Activated CD4-positive, alpha-beta T cell treated with anti-CD3 and anti-CD28 coated beads for 1 hour (primary cell): ENCODE measurements at places on chromosomes 16 and 17.

GRCh38 chr17:36184023-36184765 lies 7.8 kb upstream of the TBC1D3B start:
- no peak for DNase-seq

DNA sequence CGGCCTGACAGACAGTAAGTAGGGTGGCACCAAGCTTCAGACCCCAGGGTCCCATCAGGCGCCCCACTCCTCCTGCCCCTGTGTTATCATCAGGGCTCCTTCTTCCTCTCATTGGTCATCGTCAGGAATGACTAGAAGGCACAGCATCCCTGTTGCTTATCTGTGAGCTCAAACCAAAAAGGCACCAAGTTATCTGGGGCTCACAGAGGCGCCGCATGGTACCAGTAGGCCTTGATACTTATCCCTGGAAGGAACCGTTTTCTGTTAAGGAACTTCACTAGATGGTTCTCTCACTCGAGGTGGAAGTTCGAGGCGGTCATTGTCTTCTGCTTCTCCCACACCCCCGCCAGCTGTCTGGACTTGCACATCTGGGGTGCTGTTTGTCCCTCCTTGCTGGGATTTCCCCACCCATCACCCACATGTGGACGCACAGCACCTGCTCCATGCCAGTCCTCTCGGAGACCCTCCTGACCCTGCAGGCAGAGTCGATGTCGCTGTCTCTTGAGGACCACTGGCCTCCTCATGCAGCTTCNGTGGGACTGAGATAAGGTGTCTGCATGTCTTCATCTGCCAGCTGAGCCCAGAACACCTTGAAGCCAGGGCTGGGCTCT lies 52.1 kb downstream of the METRNL start:
- no peak for DNase-seq

DNA sequence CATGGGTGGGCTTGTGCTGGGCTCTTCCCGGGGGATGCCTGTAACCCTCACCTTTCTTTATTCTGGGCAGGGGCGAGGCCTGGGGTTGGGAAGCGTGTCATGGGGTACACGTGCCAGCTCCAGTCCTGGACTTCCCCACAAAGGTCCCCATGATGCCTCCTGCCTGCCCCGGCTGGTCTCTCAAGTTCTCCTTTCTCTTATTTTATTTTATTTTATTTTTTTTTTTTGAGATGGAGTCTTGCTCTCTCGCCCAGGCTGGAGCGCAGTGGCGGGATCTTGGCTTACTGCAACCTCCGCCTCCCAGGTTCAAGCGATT lies 8.6 kb downstream of the ATP2A3 start:
- DNase-seq: no peak

GRCh38 chr16:54696522-54696921 lies 234.1 kb upstream of the IRX5 start:
- DNase-seq: no peak

- peak; percentile 96 for DNase-seq
Measured at GRCh38 chr17:59154721-59155438, at the start of gene SKA2. TSS of gene SKA2 (minus strand) at chr17:59155186. CDS start at chr17:59155163, 23 bp downstream.

GRCh38 chr16:70529051-70529777 lies 5.6 kb downstream of the SF3B3 start:
- DNase-seq: no peak

DNA sequence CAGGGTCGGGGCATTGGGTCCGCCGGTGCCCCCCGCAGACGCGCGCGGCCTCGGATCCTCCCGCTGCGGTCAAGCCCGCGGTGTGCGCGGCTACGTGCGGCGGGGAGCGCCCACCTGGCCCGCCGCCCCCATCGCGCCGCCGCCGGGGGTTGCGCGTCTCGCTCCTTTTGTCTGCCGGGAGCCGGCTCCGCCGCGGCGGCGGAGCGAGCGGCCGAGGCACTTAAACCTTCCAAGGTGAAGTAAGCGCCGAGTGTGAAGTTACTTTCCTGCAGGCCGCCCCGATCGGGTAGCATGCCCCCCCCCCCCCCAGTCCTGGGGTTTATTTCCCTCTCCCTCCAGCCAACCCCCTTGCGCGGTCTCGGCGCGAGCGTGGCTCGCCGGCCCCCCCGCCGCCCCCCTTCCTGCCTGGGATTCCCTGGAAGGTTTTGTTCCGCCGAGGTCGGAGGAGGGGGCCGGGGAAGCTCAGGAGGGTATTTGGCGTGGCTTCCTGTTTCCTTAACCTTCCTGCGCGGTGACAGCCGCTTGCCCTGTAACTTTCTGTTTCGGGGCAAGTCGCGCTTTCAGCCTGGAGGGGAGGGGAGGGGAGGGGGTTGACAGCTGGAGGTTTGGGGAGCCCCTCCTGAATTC lies 56.6 kb upstream of the GSE1 start:
- DNase-seq: peak; percentile 38

DNA sequence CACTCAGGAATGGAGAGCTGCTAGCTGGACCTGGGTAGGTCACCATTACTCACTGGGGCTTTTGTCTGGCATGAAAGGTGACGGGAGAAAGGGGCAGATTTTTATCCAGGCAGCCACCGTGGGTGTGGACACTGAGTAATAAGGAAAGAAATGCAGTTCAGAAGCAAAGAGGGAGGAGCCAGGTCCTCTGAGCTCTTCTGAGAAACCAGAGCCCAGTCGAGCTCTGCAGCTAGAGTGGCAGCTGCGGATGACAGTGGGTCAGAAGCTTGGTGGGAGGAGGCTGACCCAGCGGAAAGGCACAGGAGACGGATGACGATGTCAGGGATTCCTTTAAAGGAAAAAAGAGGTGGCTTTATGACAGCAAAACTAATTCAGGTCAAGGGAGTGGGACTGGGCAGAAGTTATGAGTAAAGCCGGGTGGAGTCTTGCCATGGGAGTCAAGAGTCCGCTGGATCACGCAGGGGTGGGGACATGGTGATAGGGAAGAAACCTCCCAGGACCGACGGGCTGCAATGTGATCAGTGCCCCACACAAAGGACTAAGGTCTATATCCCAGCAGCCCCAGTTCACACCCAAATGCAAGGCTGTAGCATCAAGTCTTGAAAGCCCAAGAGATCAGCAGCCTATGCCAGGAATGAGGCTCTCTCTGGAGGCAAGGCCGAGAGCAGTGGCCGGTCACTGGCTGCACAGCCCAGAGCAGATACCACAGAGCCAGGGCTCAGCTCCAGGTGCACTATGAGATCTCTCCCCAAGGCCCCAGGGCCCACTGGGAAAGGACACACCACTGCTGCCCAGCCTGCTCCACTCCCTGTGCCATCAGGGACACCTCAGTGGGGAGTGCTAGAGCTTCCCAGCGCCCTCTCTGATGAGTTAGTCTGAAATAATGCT lies 6.3 kb upstream of the MNT start:
- no peak for DNase-seq

DNA sequence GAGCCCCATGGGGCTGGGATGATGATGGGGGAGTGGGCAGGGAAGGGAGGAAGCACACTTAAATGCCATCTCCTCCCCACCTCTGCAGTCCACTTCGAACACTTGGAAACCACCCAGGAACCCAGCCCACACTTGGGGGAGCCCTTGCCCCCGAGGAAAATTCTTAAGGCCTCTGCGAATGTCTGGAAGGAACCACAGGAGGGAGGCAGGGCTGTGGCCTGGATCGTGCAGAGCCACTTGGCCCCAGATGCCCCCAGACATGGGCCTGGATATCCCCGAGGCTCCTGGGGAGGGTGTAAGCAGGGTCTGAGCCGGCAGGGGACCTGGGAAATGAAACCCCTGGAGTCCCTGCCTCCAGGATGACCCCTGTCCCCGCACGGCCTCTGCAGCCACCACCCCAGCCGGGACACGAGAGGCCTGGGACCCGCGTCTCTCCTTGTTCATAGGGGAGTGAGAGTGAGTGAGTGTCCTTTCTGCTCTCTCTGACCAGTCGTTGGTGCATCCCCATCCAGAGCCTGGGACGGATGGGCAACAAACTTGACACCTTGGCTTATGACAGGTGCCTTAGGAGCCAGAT lies 11.8 kb upstream of the MTSS2 start:
- no peak for DNase-seq

DNA sequence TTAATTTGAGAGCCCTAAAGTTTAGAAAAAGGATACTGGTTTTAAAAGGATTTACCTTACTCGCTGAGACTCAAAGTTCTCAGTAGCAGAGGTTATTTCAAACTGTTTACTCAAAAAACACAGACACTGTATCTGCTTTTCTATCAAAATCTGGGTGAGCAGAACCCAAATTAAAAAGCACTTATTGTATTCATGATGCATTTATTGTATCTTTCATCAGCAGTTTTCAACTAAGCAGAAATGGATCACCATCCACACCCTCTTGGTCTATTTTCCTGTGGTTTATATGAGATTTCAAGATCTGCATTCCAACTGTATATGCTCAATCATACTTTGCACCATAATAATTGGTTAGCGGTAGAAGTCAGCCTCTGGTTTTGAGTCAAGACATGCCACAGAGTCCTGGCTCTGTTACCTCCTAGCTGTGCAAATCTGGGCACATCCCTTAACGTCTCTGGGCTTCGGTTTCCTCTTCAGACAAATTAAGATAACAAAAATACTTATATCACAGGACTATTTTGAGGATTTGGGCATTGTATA lies 109.5 kb downstream of the ASIC2 start:
- no peak for DNase-seq

DNA sequence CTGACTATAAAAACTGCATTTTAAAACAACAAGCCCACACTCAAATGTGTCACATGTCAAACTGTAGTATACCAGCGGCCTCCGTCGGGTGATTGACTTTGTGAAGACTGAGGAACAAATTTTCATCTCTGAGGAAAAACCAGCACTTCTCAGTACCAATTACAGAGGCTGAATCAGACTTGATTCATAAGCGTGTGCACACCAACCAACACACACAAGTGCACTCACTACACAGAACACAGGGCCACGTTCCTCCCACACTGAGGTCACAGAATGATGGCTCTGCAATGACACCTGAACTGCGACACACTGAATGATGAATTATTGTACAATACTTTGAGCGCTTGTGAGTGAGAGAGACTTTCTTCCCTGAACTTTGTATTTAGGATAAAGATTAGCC lies 29.6 kb downstream of the XPO6 start:
- DNase-seq: no peak
